Activated CD4-positive, alpha-beta T cell treated with anti-CD3 and anti-CD28 coated beads for 1 hour (primary cell): ENCODE measurements at places on chromosomes 5 and 9.

GRCh38 chr5:154191467-154192261 lies 1.1 kb downstream of the GALNT10 start:
- no peak for DNase-seq

GRCh38 chr5:14109041-14109747 lies 33.9 kb upstream of the TRIO start:
- DNase-seq, result no peak

GRCh38 chr5:83636156-83636555 lies 84.5 kb downstream of the HAPLN1 start:
- no peak for DNase-seq

DNA sequence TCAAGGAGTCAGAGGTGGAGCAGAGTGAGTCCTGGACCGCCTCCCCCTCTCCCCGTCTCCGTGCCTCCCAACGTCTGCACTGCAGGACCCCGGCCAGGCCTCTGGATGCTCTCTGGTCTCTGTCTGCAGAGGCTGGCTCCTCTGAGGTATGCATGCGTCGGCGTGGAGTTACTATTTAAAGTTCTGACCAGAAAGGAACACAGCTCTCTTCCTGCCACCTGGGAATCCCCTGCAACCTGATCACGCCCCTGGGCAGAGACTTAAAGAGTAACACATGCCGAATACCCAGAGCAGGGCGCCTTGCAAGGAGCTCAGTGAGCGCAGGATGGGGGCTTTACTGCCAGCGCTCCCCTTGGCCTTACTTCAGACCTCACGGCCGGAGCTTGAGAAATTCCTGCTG lies 16.0 kb downstream of the ANXA6 start:
- DNase-seq, result peak; percentile 40

GRCh38 chr5:33272288-33272687 lies 168.5 kb upstream of the TARS1 start:
- no peak for DNase-seq

GRCh38 chr5:171617817-171618591 lies 167.6 kb upstream of the SMIM23 start:
- no peak for DNase-seq

- no peak for DNase-seq
Measured at GRCh38 chr5:176396330-176396729, 7.8 kb downstream of the HIGD2A start.

DNA sequence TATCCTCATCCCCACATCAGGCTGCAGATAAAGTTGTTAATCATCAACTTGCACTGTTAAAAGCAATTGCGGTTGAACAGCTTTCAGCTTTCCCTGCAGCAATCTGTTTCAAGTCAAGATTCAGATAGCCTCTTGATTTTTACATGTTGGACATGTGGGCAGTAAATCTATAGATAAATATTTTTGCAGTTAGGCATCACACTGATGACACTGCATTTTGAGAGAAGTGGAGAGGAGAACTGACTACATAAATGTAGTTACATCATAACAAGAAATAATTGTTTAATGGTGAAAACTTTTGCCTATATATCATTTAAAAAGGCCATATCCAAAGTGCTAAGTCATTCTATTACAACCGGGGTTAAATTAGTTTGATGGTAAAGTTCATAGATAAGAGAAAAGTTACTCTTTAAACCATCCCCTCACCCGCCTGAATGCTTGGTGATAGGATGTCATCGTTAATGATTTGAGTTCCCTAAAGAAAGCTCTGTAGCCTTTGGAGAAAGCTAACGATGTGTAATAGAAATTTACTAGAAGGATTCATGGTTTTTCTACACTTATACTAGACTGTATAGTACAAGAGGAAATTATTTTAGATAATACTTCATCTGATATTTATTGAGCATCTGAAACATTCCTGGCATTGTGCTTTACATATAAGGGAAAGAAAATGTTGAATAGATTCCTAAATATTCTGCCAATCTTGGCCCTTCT lies 30.8 kb upstream of the ALDH1A1 start:
- DNase-seq, result no peak

DNA sequence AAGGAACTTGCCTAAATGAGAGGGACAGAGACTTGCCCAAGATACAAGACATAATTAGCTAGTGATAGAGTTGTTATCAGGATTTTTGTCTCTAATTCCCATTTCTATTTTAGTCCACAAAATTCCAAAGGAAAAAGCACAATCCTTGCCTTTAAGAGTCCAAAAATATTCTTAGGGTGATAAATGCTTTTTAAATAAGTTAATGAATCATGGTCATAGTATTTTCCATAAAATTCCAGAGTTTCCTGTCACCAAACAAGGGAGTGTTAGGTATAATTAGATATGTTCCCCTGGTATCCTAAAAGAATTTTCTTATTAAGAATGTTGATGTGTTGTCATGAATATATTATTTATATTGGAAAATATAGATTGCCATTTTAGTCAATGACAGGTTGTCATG lies 21.8 kb upstream of the CEP72 start:
- DNase-seq, result no peak

- no peak for DNase-seq
Measured at GRCh38 chr9:126752376-126752775, 52.5 kb upstream of the ZBTB43 start.

DNA sequence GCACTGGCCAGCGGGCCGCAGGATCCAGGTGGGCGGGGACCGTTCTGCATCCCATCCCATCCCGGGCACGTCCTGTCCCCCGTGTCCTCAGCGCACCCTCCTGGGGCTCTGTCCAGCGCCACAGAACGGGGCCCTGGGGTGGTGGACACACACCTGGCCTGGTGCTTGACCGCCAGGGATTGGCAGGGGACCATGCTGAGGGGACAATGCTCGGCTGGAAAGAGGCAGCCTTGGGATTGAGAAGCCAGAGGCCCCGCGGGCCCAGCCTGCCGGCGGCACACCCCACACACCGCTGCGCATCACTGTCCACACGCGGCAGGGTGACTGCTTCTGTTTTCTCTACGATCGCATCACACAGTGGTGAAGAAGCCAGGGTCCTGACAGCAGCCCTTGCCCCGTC lies 33.0 kb downstream of the SLC12A7 start:
- DNase-seq, result no peak

DNA sequence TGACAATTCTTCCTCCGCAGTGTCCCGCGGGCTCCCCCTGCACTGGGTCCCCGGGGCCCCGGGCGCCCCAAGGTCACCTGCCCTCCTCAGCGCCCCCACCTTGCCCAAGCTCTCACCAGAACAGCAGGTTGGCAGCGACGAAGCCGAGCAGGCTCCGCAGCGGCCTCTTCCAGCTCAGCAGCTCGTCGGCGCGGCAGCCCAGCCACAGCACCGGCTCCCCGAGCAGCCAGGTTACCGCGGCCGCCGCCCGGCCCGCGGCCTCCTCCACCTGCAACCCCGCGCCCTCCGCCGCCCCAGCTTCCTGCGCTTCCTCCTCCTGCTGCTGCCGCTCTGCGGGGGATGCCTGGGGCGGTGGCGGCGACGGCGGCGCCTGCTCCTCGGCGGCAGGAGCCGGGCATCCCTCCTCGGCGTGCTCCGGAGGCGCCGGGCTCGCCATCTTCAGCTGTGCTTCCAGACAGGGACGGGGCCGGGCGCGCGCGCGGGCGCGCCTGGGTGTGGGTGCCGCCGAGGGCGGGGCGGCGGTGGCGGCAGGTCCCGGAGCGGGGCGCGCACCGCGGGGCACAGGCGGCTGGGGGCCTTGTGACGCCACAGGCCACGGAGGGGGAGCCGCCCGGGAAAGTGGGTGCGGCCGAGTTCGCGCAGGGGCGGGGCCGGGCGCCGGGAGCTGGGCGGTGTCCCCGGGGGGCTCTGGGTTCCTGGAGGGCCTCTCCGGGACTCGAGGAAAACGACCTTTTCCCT lies at the start of gene RETREG1:
RETREG1 (minus strand) TSS at position 462 of the 738 bp plus-strand sequence; CDS start at position 436, 26 bp downstream.
- DNase-seq, result peak; percentile 82

- DNase-seq, result peak; percentile 46
Measured at GRCh38 chr9:97889941-97890887, 32.1 kb downstream of the TRMO start.

DNA sequence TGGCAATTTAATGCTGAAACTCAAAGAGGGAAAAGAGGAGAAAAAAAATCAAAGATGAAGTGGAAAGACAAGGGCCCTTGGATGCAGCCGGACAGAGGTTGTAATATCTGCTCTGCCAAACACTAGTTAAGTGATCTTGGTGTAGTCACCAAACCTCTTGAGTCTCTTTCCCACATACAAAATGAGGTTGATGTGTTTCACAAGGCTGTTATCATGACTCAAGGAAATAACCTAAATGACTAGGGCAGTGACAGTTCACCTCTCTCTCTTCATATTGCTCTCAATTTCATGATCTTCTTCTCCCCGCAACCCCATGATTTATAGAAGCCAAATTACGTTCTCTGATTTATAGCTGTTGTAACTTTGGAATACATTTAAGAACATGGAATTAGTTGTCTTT lies 44.9 kb downstream of the PIK3R1 start:
- no peak for DNase-seq
